ENCODE measurements at places on chromosomes 16 and 17.

GRCh38 chr17:36182176-36183000 is 6.0 kb upstream of the TBC1D3B start:
- DNase-seq: no peak

- DNase-seq: no peak
Observed at GRCh38 chr16:48918520-48919258, 308.7 kb upstream of the N4BP1 start.

GRCh38 chr17:42270596-42270995 is 5.6 kb downstream of the STAT5B start:
- no peak for DNase-seq

DNA sequence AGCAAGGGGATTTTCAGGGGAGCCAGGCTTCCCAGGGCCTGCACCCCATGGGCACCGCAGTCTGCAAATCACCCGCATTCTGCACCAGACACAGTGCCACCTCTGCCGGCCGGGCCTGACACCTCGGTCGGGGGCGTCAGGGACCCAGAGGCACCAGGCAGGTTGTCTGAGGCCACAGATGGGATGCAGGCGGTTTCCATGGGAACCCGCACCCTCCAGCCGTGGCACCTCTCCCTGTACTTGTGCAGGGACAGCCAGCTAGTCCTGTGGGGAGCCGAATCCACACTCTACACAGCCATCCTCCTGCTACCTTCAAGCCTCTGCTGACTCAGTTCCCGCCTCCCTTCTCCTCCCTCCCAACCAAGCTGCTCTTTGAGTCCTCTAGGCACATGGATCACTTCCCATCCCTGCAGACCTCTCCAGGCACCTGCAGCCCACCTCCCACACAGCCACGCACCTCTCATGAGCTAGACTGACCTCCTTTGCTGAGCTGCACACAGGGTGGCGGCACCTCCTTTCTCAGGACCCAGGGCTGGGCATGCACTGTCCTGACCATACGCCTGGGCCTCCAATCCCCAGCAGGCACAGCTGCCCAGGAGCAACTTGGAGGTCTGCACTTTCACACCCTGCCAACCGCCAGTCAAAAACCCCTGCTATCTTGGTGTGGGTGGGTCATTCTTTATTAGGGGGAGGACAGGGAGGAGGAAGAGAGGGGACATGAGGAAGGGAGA is 119.5 kb downstream of the C16orf78 start:
- no peak for DNase-seq

- no peak for DNase-seq
Observed at GRCh38 chr17:16383216-16383615, 2.3 kb downstream of the UBB start.

GRCh38 chr16:685967-686366 is 1.8 kb upstream of the JMJD8 start:
- peak; percentile 65 for DNase-seq

GRCh38 chr16:10966129-10966528 is 21.8 kb downstream of the CLEC16A start:
- DNase-seq: peak; percentile 86

DNA sequence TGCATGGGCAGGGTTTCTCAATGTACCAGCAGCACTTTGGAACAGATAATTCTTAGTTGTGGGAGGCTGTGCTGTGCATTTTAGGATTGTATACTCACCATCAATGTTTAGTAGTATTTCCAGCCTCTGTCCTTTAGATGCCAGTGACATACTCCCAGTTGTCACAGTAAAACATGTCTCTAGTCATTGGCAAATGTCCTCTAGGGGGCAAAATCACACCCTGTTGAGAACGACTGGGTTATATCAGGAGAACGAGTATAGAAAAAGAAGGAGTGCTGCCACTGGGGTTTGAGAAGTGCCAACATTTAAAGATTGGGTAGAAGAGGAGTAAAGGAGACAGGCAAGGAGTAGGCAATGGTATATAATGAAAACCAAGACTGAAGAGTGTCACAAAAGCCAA is 37.9 kb upstream of the SMIM36 start:
- peak; percentile 35 for DNase-seq

GRCh38 chr16:24863582-24864437 is 18.0 kb downstream of the SLC5A11 start:
- DNase-seq: no peak

DNA sequence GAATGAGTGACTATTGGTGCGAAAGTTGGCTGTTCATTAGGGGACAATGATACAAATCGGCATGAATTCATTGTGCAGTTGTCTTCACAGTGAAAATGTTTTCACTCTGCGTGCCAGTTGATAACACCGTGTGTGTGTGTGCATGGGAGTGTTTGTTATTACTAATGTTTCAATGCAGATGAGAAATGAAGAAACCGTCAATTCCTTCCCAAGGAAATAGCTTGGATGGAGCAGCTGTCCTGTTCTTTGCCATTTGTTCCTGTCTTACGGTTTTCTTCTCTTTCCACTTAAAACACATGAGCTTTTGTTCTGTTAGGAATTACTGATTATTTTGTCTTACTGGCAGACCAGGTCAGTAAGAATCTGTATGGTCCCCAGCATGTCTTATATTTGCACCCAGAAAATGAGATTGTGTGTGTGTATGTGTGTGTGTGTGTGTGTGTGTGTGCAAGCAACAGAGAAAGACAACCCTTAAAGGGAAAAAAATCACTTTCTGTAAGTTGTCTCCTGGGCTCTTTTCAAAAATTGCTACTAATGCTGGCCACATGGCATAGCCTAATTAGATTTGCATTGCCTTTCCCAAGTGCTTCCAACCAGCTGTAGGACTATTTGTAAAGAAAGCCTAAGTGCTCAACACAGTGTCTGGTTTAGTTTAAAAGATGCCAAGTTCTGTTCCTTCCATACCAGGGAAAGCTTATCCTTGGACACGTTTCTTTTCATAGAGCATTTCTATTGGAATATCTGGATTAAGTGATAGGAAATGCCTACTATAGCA is 23.8 kb downstream of the SHISA9 start:
- no peak for DNase-seq

GRCh38 chr17:8822401-8823035 is 23.4 kb upstream of the MFSD6L start:
- no peak for DNase-seq

DNA sequence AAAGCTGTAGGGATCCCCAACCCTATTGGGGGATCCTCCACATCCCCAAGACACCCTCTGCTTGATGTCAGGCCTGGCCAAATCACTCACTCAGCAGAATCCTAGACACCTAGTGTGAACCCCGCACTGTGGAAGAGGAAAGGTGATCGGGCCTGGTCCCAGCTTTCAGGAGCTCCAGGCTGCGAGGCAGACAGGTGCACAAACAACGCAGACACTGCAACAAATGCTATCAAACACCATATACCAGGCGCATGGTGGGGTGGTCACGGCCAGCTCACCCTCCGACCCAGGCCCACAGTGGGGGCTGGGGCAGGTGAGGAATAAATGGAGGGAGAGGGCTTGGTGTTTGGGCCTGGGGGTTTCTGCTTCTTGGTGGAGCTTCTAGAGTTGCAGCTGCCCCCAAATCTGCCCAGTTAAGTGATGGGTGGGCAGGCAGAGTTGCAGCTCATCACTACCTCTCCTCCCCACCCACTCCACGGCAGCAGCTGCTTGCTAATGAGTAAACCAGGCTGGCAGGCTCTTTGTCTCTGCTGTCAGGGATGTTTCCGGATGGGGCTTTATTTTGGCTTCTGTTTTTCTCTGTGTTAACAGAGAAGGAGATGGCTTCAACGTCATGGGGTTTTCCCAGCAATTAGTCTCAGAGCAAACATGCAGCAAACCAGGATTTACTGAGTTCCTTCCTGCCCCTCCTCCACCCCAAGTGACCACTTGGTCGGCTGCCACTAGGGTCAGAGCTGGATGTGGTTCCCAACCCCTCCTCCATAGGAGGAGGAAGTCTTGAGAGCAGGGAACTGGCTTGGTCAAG is 46.6 kb downstream of the PECAM1 start:
- DNase-seq: no peak

DNA sequence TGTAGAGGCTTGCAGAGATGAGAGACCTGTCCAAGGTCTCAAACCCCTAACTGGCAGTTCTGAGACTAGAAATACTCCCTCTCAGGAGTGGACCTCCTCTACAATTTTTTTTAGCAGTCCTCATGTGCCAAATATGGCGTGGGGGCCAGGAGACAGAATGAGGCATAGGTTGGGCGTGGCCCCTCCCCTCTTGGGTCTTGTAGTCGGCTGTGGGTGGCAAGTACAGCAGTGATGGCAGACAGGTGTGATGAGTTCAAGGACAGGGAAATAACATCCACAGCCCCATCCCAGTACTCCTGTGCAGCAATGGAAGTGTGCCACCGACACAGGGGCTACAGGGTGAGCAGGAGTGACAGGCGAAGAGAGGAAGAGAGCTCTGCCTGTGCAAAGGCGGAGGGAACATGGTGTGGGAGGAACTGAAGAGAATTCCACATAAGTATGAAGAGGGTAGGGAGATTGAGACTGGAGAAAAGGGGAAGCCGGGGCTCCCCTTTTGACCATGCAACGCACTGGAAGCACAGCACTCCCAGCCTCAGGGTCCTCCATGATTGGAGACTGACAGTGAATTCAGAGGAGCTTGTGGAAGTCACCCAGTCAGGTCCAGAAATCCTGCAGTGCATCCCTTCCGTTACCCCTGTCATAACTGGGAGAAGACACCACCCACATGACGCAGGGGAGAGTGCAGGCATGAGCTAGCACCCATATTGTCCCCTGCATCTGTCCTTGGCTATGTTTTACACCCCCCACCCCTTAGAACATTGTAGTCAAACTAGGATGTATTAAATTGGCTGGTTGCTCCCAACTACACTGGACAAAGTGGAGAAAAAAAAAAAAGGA is 14.8 kb upstream of the CETP start:
- no peak for DNase-seq

Data from hematopoietic multipotent progenitor cell treated with erythropoietin and hydrocortisone succinate and interleukin-3 and kit ligand, for 8 days (in vitro differentiated cells).